Regular cardiac myocyte (primary cell): ENCODE measurements at places on chromosomes 13 and 19. TPM values are rescaled to one million over a fixed set of nuclear protein-coding genes. Genes with fewer than 3 reads are reported as not detected.

Gene PCDH8
- not detected in 2 replicates for total RNA-seq

Gene KPNA3
- total RNA-seq, result 27.6 and 39.9 TPM in 2 replicates

Gene TNNT1
- total RNA-seq, result 3.4 and 3.8 TPM in 2 replicates

Gene FFAR2
- total RNA-seq, result not detected in 2 replicates

Gene OLFM2
- 2.9 and 37.5 TPM in 2 replicates for total RNA-seq

Gene ZNF793
- total RNA-seq, result 0.58 and 3.4 TPM in 2 replicates

Gene CEACAM20
- total RNA-seq, result not detected in 2 replicates
